ENCODE measurements at places on chromosomes 5 and 9.

DNA sequence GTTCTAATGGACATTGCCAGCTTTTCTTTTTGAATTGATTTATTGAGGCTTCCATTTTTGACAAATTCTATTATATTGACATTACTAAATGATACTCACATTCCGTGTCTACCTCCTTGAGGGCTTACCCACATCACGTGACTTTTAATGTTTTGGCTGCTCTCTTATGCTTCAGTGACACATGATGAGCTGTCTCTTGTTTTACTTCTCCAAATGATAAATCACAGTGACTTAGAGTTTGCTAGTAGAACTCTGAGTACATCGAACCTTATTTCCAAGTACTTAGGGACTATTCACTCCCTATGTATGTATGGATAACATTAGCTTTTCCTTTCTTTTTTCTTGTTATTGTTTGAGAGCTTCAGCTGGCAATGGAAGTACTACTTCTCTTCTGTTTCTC, 169.8 kb upstream of the KCNN2 start:
- DNase-seq, result no peak

- no peak for DNase-seq
These were observed 78.2 kb downstream of the CYFIP2 start for GRCh38 chr5:157343842-157344790.

DNA sequence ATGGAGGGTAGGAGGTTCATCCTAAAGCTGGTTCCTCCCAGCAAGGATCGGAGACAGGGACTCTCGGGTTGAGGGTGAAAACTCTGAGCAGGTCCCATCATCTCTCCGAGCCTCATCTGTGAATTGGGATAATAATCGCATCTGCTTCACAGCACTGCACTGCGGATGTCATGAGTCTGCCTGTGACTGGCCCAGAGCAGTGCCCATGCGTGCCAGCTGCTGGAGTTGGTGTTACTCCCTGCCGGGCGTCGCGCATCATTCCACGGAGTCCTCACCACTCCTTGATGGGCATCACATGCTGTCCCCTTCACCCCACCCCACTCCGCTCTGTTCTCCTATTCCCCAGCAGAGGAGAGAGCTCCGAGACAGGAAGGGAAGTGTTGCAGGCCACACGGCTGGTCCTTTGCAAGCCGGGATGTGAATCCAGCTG, 35.1 kb upstream of the ORM1 start:
- DNase-seq, result no peak

- no peak for DNase-seq
These were observed 37.2 kb upstream of the ADAMTS2 start for GRCh38 chr5:179382486-179382885.

DNA sequence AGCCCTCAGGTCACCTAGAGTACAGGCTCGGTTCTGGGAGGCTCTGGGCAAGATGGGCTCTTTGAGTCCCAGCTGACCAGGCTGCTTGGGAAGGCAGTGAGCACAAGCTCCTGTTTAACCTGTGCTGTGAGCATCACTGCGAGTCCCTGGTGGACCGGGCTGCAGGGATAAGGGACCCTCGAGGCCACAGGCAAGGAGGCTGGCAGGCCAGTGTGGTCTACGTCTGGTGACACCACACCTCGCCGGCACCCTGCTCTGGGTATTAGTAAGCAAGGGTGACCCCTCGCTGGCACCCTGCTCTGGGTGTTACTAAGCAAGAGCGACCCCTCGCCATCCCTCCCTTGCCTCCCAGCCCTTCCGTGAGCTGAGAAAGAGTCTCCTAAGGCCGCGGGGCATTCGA, 125.9 kb upstream of the FOXD4L5 start:
- DNase-seq, result no peak
